ENCODE measurements at places on chromosomes 11 and 22.

- no peak for DNase-seq
These were observed 46.8 kb downstream of the APIP start for GRCh38 chr11:34869425-34869824.

GRCh38 chr11:112612250-112612849 is 348.9 kb upstream of the NCAM1 start:
- no peak for DNase-seq

DNA sequence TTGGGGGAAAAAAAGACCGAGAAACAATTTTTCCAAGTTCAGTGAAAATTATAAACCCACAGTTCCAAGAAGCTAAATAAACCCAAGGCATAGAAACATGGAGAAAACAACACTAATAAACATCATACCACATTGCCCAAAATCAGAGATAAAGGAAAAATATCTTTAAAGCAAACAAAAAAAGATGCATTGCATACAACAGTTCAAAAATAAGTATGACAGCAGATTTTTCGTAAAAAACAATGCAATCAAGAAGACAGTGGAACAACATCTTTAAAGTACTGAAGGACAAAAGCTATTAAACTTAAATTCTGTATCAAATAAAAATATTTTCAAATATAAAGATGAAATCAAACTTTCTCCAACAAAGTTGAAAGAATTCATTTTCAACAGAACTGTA is 921.3 kb downstream of the METTL15 start:
- no peak for DNase-seq

DNA sequence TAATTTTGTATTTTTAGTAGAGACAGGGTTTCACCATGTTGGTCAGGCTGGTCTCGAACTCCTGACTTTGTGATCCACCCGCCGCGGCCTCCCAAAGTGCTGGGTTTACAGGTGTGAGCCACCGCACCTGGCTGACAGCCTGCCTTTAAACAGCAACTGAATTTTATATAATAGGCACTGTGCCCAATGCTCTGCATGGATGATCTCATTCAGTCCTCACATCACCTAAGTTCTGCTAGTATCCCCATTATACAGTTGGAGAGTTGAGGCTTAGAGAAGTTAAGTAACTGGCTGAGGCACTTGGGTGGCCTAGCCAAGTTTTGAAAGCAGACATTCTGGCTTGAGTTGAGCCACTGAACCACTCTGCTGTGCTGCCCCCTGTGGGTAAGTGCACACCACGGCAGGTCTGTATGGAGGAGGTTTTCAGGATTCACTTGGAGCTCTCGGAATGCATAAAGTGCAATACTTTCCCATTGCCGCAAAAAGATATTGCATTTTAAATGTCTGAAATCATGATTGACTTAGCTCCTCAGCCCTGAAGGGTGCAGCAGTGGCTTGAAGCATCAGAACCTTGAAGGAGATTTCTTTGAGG is 112.4 kb downstream of the LDLRAD3 start:
- DNase-seq, result no peak

GRCh38 chr11:37841016-37841415 is 1243.0 kb upstream of the RAG2 start:
- DNase-seq, result no peak

- DNase-seq, result no peak
These were observed 17.1 kb downstream of the PCF11 start for GRCh38 chr11:83174008-83174407.

DNA sequence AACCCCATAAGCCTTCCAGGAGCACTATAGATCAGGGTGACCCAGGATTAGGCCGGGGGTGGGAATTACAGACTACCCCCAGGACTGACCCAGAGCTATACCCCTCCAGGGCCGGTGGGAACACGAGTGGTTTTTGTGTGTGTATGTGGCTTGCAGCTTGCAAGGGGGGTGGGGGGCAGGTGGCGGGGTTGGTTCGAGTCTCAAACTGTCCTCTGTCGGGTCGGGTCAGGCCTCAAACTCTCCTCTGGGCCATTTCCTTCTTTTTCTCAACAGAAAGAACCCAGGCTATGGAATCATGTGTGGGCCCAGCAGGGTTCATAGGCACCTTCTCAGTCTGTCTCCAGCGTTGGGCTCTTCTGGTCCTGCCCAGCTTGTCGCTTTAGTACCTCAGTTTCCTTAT is 58.4 kb downstream of the BCR start:
- DNase-seq, result no peak

DNA sequence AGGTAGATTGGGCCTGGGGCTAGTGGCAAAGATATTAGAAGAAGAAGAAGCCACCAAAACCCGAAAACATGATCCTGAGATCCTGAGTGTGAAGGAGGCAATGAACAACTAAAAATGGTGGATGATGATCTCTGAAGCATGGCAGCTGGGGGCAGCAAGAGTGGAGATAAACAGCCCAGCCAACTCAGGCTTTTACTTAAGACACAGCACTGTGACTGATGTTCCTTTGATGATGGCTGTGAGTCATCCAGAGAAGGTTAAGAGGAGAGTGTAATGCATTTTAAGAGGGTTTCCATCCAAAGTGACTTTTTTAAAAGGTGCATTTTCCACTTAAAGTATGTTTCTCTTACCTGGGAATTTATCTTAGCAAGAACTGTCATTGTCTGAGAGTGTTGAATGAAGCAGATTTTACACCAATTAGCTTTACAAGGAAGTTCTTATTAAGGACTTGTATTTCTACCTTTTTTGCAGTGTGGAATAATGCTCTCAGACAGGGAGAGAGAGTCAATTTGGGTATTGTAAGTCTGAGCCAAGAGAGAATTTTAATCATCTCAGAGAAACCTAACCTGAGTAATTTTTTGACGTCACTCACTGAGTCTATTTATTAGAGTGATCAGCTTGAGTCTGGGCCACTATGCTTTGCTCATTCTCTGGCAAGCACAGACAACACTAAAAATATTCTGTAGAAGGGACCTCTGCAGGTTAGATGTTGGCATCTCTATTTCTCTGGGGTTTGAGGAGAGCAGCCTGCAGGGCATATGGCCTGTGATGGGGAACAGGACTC is 14.1 kb upstream of the CALCB start:
- DNase-seq, result no peak

DNA sequence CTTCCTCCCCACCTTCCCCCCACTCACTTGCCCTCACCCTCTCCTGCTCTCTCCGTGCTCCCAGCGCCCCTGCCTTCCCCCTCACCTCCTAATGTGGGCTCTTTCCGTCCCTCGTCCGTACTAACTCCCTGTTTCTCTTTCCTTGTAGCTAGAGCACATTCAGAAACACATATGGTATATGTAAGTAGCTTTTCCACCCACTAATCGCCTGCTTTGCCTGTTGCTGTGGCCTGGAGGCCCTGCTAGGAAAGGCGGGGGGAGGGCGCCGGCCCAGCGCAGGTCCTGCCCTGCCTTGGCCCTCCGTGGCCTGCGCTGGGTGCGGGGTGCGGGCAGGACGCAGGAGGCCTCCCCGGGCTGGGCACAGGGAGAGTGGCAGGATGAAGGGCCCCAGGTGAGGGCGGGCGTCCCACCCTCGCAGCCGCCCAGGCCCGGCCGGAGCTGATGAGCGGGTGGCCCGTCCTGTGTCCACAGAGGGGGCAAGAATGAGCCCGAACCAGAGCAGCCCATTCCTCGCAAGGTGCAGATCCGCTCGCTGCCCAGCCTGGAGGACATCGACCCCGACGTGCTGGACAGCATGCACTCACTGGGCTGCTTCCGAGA is 41.7 kb downstream of the MOB2 start:
- no peak for DNase-seq

- no peak for DNase-seq
These were observed 635 bp downstream of the SCARF2 start for GRCh38 chr22:20436768-20437612.

DNA sequence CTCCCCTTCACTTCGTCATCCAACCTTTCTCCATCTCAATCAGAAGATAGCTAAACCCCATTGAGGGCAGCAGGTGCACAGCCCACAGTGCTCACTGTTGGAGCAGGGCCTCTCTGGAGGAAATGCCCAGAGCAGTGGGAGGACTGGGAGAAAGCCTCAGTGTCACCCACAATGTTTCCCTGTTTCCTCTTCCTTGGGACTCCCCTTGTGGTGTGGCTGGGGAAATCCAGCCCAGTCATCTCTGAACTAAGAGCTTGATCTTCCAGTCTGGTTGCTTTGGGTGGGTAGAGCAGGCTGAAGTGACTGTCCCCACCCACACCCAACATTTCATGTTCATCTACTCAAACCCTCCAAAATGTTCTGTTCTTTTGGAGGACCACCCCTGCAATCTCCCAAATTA is 29.8 kb upstream of the EED start:
- DNase-seq, result no peak

- DNase-seq, result no peak
These were observed 256.4 kb upstream of the SESN3 start for GRCh38 chr11:95487391-95487790.

GRCh38 chr22:42747701-42748513 is 27.2 kb upstream of the A4GALT start:
- DNase-seq, result no peak

- DNase-seq, result no peak
These were observed 108.4 kb downstream of the ZBTB16 start for GRCh38 chr11:114167771-114168448.

GRCh38 chr11:13152264-13152663 is 125.3 kb upstream of the BMAL1 start:
- DNase-seq, result no peak

GRCh38 chr11:2790568-2790921 is 90.8 kb upstream of the KCNQ1OT1 start:
- DNase-seq, result no peak

DNA sequence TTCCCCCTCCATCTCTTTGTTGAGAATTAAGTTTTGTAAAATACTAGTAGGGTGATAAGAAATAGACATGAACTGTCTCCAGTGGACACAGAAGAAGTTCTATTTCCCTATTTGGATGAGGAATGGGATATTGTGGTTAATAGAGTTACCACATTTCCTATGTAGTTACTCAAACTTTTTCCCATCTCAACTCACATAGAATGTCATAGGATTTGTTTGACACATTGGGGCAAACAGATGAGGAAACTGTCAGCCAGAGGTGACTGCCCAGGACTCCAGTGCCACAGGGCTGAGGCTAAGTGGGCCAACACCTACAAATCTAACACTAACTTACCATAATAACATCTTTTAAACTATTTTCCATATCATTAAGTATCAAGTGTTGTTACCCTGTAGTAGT is 58.3 kb downstream of the CCDC83 start:
- DNase-seq, result no peak

DNA sequence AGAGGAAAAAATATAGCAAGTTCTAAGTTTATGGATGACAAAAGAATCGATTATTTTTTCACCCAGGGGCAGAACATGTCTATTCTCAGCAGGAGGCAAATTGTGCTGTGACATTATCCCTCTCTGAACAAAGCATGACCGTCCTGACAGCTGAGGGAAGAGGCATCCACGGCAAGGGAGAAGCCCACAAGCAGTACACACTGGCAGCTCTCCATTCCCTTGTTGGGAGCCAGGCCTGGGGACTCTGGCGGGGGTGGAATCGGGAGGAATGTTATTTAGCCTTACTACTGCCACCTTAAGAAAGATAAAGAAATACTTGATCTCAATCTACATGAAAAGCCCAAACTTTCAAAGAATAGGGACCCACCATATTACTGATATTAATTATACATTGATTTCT is 3.4 kb downstream of the KIRREL3 start:
- no peak for DNase-seq

DNA sequence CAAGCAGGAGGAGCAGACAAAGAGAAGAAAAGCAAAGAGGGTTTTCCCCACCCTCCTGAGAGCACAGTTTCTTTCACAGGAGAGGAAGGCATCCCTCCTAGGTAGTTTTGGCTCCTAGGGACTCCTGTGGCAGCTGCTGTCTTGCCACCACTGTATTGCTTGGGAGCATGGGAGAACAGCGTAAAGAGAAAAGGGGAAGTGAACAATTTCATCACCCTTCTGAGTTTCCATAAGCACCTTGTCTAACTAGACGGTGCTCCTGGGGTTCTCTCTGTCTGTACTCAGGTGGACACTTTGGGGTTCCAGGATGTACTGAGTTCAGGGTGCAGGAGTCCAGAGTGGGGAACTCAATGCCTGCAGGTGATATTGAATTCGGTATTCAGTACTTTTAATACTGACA is 1430.5 kb downstream of the TBC1D22A start:
- DNase-seq, result no peak

DNA sequence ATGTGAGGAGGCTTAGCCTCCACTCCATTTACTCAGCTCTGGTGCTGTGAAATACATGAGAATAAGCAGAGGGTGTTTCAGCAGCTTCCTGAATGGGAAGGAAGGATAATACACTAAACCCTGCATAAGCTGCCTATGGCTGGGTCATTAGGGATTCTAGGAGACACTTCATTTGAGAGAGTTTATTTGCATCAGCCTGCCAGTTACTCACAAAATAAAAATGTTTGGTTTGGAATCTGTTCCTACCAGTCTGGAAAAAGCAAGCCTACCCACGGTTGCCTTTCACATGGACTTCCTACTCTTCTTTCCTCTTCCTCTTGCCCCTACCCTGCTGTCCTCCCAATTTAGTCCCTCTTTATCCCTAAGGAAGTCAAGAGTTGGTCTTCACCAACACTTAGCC is 20.5 kb downstream of the SLC1A2 start:
- no peak for DNase-seq

DNA sequence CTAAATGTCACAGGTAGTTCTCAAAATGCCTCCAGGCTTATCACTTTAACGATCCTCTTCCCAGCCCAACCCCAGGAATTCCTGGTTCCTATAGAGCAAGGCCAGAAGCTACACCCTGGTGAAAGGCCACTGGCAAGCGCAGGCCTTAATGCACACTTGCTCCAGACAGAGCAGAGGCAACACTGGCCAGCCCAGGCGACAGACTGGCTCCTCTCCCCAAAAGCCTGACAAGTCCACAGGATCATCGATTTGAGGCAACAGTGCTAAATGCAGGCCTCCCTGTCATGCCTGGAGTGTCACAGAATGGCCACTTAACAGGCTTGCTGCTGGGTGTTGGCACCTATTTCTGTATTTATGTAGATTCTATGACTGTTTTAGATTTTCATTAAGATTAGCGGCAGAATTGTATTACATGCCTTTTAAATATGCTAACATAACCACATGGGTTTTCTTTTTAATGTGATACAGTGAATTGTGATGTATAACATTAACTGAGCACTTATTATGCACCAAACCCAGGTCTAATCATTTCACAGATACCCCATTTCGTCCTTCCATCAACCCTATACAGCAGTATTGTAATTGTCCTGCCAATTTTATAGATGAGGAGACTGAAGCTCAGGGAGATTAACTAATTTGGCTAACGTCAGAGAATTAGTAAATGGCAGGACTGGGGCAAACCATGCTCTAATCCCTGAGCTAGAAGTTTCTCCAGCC is 38.6 kb downstream of the PACSIN2 start:
- no peak for DNase-seq

GRCh38 chr11:69541001-69541285 is 59.5 kb downstream of the LINC01488 start:
- DNase-seq, result no peak

DNA sequence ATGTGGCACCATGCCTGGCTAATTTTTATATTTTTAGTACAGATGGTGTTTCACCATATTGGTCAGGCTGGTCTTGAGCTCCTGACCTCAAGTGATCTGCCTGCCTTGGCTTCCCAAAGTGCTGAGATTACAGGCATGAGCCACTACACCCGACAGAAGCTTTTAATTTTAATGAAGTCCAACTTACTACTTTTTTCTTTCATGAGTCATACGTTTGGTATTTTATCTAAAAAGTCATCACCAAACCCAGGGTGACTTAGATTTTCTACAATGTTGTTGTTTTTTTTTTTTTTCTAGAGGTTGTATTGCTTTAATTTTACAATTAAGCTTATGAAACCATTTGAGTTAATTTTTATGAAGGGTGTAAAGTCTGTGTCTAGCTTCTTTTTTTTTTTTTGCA is 34.9 kb downstream of the JRKL start:
- DNase-seq, result no peak

GRCh38 chr11:125333354-125334073 is 162.6 kb downstream of the FEZ1 start:
- no peak for DNase-seq

- DNase-seq, result no peak
These were observed 27.6 kb downstream of the CHKA start for GRCh38 chr11:68093565-68093964.

Measured in NCI-H1436 (cell line).